ENCODE measurements at places on chromosomes 6 and 20. TPM values are rescaled to one million over a fixed set of nuclear protein-coding genes. Genes with fewer than 3 reads are reported as not detected.

Gene CPNE5
- not detected for total RNA-seq

Gene LINC00237
- not detected for total RNA-seq

Gene PI3
- total RNA-seq: 2.5 TPM

Gene OR2H2
- not detected for total RNA-seq

Gene ZNF337
- total RNA-seq: 18.3 TPM

Gene ARMH2
- not detected for total RNA-seq

Gene SLCO4A1
- total RNA-seq: 11.6 TPM

Gene TP53RK
- total RNA-seq: 11.9 TPM

Gene ACTL10
- not detected for total RNA-seq

Gene PAK5
- total RNA-seq: not detected

Gene ELOVL4
- total RNA-seq: 1.2 TPM

Gene FILIP1
- total RNA-seq: 0.52 TPM

Gene SLC22A2
- not detected for total RNA-seq

Gene C6orf58
- total RNA-seq: not detected

Gene EYA4
- total RNA-seq: 12.6 TPM

Gene PBOV1
- total RNA-seq: not detected

Gene CTAGE9
- not detected for total RNA-seq

Gene ZNF165
- 1.4 TPM for total RNA-seq

Gene KCNK17
- total RNA-seq: not detected

Gene FLRT3
- total RNA-seq: 1.7 TPM

Gene SMAP1
- total RNA-seq: 17.0 TPM

Gene LHFPL5
- total RNA-seq: not detected

Gene CDH22
- total RNA-seq: 0.09 TPM

Gene MCHR2
- not detected for total RNA-seq

Gene KCNQ5
- 1.2 TPM for total RNA-seq

Gene HLA-DPB1
- total RNA-seq: not detected
